ENCODE measurements at places on chromosomes 5 and 9.

DNA sequence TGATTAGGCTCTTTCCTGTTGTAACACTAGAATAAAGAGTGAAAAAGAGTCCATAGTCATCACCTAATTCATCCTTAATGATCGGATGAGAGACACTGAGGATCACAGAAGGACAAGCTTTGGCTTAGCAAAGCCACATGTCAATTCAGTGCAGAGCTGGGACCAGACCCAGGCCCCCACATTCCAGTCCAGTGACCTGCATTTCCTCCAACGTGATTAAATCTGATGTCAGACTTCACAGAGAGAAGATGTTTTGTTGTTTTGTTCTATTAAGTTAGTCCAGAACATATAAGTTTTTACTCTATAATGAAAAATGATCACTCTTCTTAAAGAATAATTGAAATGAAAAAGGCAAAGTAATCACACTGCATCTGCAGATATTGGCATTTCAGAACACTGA is 377.9 kb upstream of the PAPPA start:
- DNase-seq = no peak

DNA sequence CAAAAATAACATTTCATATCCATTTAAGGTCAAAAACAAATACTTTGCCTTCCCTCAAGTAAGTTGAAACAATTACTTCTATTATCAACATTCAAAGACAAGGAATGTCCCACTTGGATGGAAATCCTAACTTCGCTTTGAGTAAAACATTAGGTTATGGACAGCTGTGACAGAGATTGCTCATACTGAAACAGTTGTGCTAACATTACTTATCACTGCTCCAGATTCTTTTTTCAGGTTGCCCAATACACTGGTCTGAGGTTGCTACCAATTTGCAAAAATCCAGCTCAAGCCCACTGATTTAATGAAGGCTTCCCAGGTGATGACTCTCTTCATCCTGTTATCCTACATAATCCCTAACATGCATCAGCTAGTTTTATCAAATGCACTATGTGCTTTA is 98.3 kb downstream of the UBAP2 start:
- DNase-seq = no peak

- no peak for DNase-seq
These were observed 75.1 kb upstream of the STXBP1 start for GRCh38 chr9:127537014-127537413.

GRCh38 chr9:126275386-126276001 is 51.1 kb upstream of the MVB12B start:
- DNase-seq = no peak

DNA sequence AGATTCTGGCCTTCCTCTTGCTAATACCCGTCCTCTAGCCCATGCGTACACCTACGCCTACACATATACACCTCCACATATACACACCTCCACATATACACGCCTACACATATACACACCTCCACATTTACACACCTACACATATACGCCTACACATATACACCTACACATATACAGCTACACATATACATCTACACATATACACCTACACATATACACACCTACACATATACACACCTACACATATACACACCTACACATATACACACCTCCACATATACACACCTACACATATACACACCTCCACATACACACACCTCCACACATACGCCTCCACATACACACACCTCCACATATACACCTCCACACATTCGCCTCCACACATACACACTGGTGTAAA is 27.2 kb downstream of the AK3 start:
- DNase-seq = no peak
